Omental fat pad (tissue), 4 donors: ENCODE measurements at places on chromosomes 2 and 18. TPM values are rescaled to one million over a fixed set of nuclear protein-coding genes. Genes with fewer than 3 reads are reported as not detected.

Gene STPG4
- 0.46 TPM for total RNA-seq

GRCh38 chr2:38076152-38076709 is 280 bp upstream of the CYP1B1 start:
- no peak for DNase-seq

DNA sequence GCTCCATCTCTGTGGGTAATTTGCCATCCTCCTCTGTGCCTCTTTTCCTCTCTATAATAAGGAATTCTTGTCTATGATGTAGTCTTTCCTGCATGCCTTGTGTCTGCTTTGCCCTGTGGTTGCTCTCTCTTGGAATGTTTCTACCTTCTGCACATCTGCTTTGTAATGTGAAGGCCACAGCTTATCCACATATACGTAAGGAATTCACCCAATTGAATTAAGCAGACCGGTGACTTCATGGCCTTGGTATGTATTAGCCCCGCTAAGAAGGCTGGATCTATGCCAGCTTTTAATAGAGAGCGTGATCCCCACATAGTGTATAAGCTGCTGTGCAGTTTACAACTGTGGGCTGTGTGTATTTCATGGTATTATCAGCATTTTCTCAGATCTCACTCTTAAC is 274.7 kb downstream of the RNF144A start:
- DNase-seq = no peak

- DNase-seq = no peak
Measured at GRCh38 chr2:122682356-122682755, 926.9 kb downstream of the TSN start.
